ENCODE measurements at places on chromosomes 12 and 14.

GRCh38 chr14:75717729-75718128 is 56.7 kb downstream of the TTLL5 start:
- DNase-seq = no peak

DNA sequence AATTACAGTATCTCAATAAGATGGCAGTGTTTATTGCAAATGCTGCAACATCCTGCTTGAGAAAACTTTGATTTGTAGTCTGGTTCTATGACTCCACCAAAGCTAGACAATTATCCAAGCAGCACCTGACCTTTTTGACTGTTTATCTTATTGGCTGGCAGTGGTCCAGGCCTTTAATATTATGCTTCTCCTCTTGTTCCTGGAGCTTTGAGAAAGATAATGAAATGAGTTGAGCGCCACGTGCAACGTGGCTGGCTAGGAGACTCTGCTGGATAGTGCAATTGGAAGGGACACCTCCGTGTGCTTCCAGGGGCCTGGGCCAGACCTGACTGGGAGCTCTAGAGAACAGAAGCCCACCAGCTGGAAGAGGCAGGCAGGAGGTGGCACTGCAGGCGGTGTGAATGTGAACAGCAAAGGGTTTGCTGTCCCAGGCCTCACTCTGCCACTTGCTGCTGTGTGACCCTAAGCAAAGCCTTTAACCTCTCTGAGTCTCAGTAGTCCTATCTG is 349.3 kb downstream of the CACNA1C start:
- no peak for DNase-seq

GRCh38 chr14:64792231-64792630 is 87.5 kb downstream of the SPTB start:
- DNase-seq = no peak

DNA sequence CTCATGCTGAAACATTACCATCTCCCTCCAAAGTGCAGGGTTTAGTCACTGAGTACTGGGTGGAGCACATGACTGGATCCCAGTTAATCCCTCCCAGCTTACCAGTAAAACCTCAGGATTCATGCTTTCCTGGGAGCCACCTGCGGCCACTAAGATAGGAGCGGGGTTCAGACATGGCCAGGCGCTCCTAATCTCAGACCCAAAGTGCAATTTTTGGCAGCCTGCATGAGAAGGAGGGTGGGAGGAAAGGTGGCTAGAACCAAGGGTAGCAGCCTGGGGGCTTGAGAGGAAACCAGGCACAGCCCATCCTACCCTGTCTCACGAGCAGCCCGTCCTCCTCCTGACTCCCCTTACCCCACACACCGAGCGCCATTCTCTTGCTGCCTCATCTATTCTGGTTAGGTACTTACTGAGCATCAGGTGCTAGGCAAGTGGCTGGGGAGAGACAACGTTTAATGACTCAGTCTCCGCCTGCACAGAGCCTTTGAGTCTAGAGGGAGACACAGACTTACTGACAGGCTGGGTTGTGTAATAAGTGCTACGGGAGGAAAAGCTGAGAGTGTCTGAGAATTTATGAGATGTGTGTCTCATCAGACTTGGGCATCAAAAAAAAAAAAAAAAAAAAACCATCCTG is 9.9 kb downstream of the GPRC5A start:
- DNase-seq = no peak

- DNase-seq = no peak
These were observed 134.2 kb downstream of the HMGA2 start for GRCh38 chr12:65958456-65958855.

- peak; percentile 97 for DNase-seq
These were observed at the start of gene ESYT1 for GRCh38 chr12:56127888-56128669. Gene ESYT1, plus strand, starts transcription at chr12:56128267. Its CDS starts 53 bp downstream, at chr12:56128320.

DNA sequence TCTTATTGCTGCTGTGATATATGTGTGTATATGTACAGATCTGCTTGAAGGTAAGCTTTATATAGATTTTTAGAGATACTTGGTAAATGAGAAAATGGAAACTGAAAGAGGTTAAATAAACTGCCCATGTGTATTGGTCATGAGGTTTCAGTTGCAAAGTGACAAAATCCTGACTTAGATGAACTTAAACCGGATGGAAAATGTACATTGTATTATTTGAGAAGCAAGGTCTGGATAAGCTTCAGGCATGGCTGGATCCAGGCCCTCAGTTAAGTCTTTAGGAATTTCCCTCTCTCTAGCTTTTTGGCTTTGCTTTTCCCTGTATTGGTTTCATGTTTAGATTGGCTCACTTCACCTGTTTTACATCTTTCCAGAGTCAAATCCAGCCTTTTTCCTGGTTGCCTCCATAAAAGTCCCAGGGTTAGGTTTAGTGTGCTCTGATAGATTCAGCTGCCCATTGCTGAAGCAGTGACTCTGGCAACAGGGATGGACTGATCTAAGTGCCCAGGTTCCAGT is 21.0 kb upstream of the MAP1LC3B2 start:
- DNase-seq = no peak

- DNase-seq = no peak
These were observed 462.8 kb downstream of the GXYLT1 start for GRCh38 chr12:41681898-41682297.

DNA sequence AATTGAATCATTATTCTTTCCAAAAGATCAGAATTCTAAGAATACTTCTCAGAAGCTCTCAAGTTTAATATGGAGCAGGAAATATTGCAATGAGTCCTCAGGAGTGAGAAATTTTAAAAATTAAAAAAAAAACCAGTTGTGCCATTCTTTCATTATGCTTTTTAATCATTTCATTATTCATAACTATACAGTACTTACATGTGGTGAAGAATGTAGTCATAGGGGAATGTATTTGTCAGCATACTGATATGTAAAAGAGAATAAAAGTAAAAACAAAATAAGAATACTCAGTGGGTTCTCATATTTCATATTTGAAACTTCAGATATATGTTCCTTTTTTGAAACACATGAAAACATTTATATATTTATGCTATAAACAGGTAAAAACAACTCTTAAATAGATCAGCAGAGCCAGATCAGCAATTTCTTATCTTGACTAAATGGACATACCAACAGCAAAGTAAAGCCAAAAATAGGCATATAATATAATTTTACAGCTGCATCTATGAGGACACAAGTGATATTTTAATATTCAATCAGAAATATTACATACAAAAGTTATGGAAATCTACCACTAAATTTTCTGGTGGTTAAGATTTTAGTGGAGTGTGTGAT is 19.9 kb upstream of the MBIP start:
- DNase-seq = no peak

DNA sequence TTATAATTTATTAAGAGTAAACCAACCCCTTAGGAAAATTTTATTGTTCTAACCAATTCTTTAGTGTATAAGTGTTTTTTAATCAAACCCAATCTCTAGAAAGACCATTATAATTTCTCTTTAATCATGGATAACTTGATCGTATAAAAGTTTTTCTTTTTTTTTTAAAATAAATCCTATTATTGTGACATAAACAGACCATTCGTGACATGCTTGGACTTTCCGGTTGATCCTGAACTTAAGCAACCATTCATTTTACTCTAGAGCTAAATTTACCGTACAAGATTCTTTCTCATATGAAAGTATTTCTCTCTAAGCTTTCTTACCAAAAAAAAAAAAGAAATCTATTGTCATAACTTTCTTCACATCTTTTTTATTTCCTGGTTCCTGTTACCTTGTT is 32.6 kb upstream of the SLC38A4 start:
- DNase-seq = no peak

GRCh38 chr14:53547593-53547992 is 394.5 kb upstream of the DDHD1 start:
- no peak for DNase-seq

- DNase-seq = peak; percentile 62
These were observed 33.4 kb downstream of the SLC11A2 start for GRCh38 chr12:50992819-50993218.

DNA sequence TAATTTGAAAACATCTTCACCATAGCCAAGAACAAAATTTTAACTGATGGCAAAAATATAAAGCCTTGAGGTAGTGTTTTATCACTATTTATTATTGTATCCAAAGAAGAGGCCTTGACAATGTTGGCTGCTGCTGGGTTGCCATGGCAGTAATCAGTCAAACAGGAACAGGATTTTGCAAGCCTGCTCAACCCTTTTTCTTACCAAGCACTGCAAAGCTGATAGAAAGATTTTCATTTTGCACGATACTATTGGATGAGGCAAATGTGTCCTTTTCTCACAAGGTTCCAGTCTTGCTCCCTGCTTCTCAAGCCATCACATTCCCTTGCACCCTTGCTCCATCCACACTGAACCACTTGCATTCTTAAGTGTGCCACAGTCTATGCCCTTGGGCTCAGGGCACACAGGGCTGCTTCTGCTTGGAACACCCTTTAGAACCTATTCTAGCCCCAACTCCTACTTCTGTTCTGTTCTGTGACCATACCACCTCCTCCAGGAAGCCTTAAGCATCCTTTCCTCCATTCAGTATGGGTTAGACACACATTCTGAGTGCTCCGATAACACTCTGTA is 76.5 kb upstream of the AMIGO2 start:
- DNase-seq = peak; percentile 38

GRCh38 chr14:105192866-105193731 is 12.0 kb upstream of the NUDT14 start:
- no peak for DNase-seq

- DNase-seq = peak; percentile 74
These were observed 29.0 kb downstream of the SERPINA11 start for GRCh38 chr14:94423453-94424056.

GRCh38 chr14:59336098-59336497 is 129.1 kb downstream of the GPR135 start:
- no peak for DNase-seq

DNA sequence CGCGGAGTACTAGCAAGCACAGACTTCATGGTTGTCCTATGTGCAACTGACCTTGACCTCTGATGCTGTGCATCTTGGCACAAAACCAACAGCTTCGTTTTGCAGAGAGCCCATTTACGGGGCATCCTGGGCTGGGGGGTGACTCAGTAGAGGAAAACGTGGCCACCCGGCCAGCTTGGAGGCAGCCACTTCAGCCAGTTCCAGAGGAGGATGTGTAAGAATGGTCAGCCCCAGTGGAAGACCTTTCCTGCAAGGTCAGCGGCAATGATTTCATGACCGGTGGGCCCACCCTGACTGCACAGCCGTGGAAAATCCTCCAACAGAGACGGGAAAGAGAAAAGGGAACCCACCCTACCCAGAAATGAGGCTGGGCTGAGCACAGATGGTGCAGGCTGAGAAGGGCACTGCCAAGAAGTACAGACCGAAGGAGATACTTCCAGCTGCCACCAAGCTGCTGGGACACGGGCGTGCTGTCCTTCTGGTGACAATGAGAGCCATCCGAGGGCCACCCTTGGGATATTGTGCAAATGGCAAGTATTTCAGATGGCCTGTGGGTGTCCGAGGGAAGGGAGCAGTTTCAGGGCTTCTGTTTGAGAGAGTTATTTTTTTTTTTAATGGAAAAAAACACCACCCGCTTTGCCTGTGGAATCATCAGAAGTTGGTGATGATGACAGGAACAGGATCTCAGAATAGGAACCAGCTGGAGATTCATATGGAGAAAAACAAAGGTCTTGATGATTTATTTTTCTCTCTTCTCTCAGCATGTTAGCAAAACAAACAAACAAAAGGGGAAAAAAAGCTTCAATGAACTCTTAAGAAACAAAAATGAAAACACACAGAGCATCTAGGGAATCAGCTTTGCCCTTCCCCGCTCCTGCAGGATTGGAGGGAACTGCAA is 120.2 kb upstream of the RFLNA start:
- no peak for DNase-seq

- no peak for DNase-seq
These were observed 42.7 kb upstream of the CRACR2A start for GRCh38 chr12:3795492-3796133.

DNA sequence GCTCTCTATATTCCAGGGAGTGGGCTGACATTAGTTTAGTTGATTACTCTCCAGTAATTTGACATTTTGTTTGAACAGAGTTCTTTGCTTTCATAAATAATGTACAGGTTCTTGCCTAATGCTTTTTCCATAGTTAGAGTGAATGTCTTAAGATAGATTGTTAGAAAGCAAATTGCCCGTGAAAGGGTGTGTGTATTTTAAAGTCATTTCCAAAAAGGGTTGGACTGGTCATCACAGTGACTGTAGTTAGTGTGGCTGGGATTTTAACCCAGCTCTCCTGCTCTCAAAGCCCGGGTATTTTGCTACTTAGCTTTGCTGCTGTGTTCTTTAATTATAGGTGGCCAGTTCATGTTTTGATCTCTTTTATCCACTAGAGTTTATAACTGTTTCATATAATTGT is 74.2 kb downstream of the DNAH10 start:
- DNase-seq = no peak

DNA sequence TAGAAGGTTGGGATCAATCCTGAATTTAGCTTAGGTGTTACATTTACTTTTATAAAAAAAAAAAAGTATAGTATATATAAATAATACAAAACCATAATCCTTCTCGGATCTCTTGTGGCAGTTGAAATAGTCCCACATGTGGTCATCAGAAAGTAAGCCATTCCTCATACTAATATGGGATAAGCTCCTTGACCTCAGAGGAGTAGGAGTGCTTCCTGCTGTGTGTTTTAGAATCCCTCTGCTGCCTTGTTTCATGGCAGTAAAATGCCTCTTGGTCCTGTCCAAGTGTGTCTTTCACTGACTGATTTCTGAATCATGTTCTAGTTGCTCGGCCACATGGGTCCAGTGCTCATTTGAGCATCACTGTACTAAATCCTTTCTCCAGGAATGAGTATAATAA is 117.0 kb downstream of the NTN4 start:
- DNase-seq = no peak

All from left ventricle myocardium superior (tissue), 1 donor.